ENCODE measurements at places on chromosomes 7 and 10.

- no peak for DNase-seq
These were observed 74.3 kb downstream of the NKX6-2 start for GRCh38 chr10:132711613-132712121.

DNA sequence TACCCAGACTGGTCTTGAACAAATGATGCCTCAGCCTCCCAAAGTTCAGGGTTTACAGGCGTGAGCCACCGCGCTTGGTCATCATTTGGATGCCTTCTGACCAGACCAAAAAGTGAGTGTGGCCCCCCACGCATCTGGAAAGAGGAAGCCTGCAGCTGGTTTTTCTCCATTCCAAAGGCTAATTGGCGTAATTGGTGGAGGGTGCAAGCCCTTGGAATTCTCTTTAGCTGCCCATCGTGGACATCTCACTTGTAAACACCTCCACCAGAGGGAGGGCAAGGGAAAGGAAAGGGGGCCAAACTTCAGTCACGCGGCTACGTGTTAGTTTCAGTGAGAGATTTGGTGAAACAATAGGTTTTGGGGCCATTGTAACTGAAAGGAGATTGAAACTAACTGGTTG lies 4.1 kb upstream of the ARHGAP21 start:
- DNase-seq, result no peak

GRCh38 chr10:23918090-23918723 lies 290.7 kb upstream of the KIAA1217 start:
- no peak for DNase-seq

- no peak for DNase-seq
These were observed 48.2 kb upstream of the DPYSL4 start for GRCh38 chr10:132138596-132138995.

DNA sequence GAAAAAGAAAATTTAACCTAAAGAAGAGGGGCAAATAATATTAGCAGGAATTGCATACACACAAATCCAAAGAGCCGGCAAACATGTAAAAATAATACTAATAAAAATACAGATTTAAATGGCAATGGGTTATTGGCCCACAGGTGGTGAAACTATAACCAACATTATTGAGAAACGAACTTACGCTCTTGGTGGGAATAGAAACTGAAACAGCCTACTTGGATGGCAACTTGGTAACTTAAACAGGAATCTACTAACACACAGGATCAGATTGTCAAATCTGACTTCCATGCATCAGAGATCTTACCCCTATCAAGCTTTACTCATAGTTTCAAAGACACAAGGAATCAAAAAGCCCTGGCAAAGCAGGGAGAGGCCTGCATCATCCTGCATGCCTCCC lies 66.5 kb downstream of the ANLN start:
- DNase-seq, result no peak

GRCh38 chr10:4836416-4836969 lies 10.5 kb downstream of the AKR1E2 start:
- DNase-seq, result no peak

GRCh38 chr7:8228766-8229674 lies 32.9 kb downstream of the ICA1 start:
- no peak for DNase-seq

DNA sequence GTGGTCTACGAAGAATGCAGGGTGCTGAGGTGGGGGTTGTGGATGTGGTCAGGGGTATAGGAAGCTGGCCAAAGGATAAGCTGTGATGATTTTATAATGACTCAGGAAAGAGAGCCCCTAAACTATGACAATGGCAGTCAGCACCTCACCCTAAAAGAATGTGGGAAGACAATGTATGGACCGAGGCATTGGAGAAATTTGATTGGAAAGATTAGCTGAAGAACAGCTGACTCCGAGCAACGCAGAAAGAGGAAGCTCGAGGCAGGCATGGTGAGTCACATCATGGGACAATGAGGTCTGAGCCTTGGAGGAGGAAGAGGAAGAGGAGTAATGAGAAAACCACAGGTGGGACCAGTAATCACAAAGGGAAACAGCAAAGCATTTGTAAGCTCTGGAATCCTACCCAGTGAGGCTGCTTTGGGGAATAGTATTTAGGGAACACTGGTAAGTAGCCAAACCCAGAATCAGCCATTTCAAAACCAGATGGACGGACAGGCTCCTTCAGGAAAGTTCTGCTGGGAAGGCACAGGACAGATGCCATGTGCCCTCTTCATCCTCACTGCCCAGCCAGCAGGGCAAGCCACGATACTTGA lies 295.4 kb downstream of the PRPF18 start:
- DNase-seq, result no peak

- DNase-seq, result no peak
These were observed 41.4 kb upstream of the BET1 start for GRCh38 chr7:94045581-94045980.

DNA sequence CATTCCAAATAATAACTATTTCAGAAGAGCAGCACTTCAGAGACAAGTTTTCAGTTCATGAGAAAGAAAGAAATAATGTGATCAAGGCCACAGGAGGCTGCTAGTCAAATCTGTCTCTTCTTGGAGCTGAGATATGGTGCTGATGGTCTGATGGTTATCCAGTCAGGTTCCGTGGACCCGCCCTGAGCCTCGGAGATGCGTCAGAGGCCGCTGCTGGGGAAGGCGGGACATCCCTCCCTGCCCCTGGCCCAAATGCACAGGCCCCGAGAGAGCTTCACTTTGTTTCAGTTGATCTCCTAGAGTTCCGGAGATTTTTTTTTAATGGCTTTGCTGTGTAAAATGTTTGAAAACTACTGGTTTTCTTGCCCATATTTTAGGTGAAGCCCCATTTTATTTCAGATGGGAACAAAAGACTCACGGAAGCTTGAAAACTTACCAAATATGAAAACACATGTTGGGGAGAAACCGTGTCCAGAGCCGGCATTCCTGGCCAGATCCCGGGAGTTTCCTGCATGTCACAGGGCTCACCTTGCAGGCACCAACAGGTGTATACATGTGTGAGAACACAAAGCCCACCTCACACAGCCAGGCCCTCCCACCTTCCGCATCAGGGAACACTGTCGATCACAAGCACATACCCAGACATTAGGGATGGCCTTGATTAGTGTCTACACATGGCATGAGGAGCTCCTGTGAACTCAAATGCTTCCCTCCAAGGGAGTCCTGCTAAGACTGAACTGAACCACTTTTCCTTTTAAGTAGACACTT lies 499.0 kb downstream of the TCERG1L start:
- no peak for DNase-seq

DNA sequence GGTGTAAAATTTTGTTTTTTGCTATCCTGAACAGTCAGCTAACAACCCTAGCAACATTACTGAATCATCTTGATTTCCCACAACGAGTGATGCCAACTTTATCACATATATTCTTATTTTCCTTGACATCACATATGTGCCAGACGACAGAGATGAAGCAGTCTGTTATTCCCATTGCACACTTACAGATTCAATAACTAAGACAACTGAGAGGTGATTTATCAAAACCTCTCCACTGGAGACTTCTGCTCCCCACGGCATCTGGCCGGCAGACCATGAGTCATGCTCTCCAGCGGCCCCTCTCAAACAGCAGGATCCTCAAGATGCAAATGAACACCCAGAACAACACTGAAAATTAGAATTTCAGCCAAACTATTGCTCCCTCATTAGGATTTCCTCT lies 57.1 kb downstream of the AMPH start:
- DNase-seq, result no peak

DNA sequence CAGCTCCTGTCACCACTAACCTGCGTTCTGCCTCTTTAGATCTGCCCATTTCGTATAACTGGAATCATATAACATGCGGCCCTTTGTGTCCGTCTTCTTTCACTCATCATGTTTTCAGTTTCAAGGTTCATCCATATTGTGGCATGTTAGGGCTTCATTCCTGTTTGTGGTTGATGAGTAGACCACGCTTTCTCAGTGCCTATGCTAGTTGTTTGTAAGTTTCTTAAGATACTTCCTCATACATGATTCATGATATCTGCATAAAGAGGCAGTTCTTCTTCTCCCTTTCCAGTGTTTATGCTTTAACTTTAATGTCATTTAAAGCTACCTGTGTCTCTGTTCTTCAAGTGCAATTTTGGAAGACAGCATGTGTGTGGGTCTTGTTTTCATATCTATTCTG lies 79.5 kb upstream of the FAM20C start:
- DNase-seq, result no peak

DNA sequence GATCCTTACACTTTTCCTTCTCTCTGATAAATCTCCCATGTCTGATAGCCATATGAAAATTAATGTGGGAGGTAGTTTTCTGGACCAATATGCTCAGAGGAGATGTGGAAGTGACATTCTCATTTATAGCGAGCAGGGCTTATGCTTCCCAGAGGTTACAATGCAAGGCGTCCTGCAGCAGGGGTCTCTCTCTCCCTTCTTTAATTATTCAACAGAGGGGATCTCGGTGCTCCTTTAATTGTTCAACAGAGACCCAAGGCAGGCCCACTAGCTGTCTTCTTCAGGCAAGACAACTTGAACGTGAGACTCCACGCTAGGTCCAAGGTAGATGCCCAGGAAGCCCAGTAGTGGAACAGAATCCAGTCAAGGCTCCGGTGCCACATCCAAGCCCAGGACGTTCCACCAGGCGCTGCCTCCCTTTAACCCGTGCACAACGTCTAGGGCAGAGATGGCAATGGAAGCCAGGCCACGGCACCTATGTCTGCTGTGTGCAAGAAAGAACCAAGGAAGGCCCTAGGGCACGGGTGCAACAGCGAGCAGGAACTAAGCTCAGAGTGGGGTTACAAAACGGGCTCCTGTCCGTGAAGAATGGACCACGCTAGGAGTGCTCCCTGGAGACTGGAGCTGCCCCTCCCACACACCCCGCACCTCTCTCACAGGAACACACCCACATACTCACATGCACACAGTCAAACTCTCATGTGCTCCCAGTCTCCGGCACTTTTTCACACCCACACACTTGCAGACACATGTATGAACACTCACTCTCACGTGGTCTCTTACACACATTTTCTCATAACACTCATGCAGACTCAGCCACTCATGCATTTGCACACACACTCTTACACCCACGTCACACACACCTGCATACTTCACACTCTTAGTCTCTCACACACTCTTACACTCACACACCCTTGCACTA lies 230.4 kb downstream of the TNS3 start:
- DNase-seq, result no peak

DNA sequence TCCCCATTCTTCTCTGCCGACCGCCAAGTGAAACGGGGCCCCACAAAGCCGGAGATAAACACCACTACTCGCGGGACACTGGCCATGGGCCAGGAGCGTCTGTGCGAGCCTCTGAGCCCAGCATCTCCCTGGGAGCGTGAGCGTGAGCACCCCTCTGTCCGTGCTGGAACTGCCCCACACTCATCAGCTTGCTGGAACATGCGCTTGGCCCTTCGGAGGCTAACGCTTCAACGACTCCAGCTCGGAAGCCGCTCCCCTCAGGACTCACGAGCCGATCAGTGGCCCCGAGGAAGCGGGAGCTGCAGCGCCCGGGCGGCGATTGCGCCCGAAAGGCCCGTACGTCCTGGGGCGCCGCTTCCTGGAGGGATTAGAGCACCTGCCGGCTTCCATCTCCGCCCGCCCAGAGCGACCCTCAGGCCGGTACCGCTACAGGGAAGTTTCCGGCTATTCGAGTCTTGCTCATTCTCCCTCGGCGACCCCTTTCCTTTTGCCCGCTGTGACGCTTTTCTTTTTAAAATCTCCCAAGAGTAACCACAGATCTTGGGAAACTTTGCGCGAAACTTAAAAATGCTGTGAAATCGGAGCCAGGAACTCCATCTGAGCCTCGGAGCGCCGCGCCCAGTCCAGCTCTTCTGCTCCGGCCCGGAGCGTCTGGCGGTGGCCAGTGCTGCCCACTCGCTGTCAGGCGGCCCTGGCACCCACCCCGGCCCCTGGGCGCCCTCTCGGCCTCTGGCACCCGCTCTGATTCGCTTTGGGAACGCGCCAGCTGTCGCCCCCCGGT lies 1.0 kb downstream of the TLL2 start:
- DNase-seq, result no peak

GRCh38 chr10:25748509-25748908 lies 185.5 kb upstream of the MYO3A start:
- DNase-seq, result no peak

DNA sequence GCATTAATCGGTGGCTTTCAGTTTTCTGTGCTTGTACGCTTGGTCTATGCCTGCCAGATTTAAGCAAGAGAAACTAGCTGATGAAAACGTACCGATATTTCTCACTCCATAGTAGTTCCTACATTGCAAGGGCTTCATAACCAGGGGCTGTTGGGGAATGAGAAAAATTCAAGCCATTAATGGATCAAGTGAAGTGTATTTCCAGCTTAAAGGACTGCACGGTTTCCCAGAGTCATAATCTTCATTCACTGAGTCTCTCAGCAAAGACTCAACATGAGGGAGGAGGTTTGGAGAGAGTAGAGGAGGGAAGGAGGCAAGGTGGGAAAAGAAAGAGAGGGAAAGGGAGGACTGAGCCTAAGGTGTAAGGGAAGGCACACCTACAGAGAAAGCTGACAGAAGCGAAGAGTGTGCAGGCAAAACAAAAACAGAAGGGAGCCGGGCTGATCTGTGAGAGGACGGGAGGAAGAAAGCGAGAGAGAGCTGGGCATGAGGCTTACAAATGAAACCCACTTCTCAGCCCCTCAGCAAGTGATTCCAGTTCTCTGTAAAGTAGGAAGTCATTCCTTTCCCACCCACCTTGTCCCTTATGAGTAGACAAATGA lies 625 bp downstream of the GIMAP2 start:
- no peak for DNase-seq

DNA sequence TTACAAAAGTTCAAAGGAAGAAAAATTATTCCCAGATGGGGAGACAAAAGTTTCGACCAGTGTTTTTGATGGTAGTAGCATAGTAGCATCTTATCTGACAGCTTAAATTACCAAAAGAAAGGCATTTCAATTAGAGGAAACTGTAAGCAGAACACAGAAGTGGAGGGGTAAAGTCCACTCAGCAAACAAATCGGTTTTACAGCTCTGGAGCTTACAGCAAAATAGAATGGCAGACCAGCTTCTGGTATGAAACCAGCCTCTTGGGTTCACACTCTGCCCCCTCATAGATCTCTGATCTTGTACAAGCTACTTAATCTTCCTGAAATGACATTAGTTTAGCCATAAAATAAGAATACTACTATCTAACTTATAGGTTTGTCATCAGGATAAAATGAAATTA lies 118.6 kb downstream of the RNF32 start:
- DNase-seq, result no peak

GRCh38 chr7:55508221-55509011 lies 63.9 kb downstream of the VOPP1 start:
- no peak for DNase-seq

GRCh38 chr10:110918643-110919348 lies at the start of gene BBIP1:
TSS of gene BBIP1 (minus strand) at chr10:110919180. CDS start at chr10:110918157, 1,023 bp downstream.
- DNase-seq, result no peak

DNA sequence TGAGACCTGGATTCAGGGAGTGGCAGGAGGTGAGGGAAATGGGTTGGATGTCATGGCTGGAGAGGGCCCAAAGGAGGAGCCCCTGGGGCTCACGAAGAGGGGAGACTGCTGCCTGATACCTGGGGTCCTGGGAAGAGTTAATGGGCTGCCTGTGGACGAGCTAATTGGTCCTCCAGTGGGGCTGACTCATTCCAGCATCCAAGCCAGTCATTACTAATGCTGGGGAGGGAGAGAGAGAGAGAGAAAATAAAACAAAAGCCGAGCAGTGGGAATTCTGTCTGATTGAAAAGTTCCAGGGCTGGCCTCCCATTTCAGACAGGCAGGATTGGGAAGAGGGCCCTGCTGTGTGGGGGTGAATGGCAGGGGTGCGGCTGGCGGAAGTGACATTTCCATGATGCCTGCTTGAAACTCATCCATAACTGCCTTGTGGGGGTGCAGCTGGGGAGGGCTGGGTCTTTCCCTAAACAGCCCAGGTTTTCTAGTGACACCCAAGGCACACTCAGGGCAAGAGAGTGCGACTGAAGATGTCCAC lies 297.8 kb downstream of the RPS24 start:
- no peak for DNase-seq

All from T-helper 22 cell (primary cell).